ENCODE measurements at places on chromosomes 11 and 22. TPM values are rescaled to one million over a fixed set of nuclear protein-coding genes. Genes with fewer than 3 reads are reported as not detected.

ADAMTS15 gene
- polyA plus RNA-seq: 13.5 TPM

KREMEN1 gene
- 7.1 TPM for polyA plus RNA-seq

OR51B2 gene
- polyA plus RNA-seq: not detected

SCUBE2 gene
- 23.9 TPM for polyA plus RNA-seq

APOL1 gene
- 3.9 TPM for polyA plus RNA-seq

GPR83 gene
- polyA plus RNA-seq: 4.0 TPM
